AG10803 (cell line): ENCODE measurements at places on chromosomes 1 and 21.

DNA sequence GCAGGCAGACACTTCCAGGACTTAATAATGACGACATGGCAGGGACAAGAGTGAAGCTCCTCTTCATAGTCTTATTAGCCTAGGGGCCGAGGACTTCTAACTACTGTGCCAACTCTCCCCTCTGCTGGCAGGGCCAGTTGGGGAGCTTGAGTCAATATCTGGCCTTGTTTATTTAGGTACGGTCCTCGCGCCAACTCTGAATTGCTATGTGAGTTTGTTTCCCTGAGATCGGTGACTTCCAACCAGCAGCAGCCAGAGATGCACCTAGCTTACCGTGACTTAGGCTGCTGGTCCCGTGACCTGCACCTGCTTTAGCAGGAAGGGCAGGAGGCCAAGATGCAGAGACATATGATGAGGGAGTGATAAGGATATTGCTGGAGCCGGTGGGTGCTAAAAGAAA is 451.1 kb downstream of the PCP4 start:
- no peak for DNase-seq

- no peak for DNase-seq
Measured at GRCh38 chr1:152525080-152525641, 10.9 kb downstream of the CRCT1 start.

DNA sequence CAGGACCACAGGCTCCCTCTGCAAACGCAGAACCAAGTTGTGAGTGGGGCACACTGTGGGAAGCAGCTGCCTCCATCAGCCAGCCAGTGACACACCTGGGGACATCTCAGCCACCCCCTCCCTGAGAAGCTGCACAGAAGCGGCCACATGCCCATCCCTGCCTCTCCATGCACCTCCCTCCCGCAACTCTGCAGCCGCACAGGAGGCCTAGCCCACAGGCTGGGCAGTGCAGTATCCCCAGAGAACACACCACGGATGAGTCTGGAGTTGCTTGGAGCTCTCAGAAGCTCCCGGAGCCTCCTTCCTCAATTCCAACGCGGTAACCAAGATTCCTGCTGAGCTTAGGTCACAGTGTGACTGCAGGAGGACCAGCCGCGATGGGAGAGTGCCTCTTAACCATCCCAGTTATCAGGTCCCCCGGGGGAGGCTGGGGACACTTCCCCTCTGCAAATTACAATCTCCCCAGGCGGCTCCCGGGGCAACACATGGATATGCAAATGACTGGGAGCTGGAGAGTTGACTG is 1.2 kb upstream of the WNT3A start:
- no peak for DNase-seq

- DNase-seq, result peak; percentile 79
Measured at GRCh38 chr1:179034720-179035119, 9.0 kb downstream of the FAM20B start.

DNA sequence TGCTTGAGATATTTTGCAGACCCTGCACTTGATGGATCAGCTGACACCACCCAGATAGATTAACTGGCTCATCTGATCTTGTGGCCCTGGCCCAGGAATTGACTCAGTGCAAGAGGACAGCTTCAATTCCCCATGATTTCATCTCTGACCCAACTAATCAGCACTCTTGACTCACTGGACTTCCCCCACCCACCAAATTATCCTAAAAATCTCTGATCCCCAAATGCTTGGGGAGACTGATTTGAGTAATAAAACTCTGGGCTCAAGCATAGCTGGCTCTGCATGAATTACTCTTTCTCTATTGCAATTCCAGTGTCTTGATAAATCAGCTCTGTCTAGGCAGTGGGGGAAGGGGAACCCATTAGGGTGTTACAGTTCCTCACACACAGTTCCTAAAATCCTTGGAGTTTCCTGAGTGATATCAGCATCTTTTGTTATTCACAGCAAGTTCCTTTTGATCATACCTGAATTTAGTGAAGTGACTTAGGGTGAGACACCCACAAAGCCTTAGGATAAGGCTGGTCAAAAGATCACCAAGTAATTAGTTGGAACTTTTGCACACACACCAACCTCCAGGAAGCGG is 104.2 kb downstream of the COP1 start:
- DNase-seq, result peak; percentile 1

DNA sequence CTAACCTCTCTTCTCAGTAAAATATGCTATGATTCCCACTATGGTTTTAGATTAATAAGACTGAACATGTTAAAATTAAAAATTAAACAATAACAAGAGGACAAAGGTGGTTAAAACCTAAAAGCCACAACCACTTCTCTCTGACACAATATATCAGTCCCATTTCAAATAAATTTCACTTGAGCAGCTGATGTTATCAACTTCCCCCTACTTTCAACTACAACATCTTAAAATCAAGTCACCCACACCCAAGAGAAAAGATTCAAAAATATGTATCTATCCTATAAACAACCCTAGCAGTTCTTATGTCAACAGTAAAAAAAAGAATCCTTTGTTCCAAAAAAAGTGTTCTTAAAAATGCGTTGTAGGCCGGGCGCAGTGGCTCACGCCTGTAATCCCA is 7.5 kb downstream of the PUM1 start:
- DNase-seq, result no peak

DNA sequence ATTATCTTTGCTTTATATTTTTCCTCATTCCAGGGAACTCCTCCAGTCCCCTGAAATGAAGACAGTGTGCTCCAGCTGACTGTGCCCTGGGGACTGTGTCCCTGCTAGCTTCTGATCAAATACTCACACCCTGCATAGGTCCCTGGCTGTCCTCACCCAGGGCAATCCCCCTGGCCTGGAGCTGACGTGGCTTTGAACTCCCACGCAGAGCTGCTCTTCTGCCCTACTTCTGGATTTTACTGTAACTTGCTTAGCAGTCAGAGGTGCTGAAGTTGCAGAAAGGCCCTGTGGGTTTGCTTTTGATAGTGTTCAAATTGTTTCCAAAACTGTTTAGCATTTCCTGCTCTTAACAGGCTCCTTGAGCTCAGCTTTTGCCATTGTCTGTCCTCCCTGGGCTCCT is 186.5 kb downstream of the FASLG start:
- DNase-seq, result peak; percentile 16

- DNase-seq, result no peak
Measured at GRCh38 chr1:6761196-6761737, 24.0 kb upstream of the CAMTA1 start.

- no peak for DNase-seq
Measured at GRCh38 chr1:183210681-183211080, 24.6 kb downstream of the LAMC2 start.

GRCh38 chr21:14685568-14685967 is 139.5 kb upstream of the SAMSN1 start:
- no peak for DNase-seq

GRCh38 chr1:4512636-4513035 is 141.8 kb upstream of the AJAP1 start:
- DNase-seq, result no peak

- no peak for DNase-seq
Measured at GRCh38 chr1:223227486-223228196, 84.6 kb upstream of the TLR5 start.

DNA sequence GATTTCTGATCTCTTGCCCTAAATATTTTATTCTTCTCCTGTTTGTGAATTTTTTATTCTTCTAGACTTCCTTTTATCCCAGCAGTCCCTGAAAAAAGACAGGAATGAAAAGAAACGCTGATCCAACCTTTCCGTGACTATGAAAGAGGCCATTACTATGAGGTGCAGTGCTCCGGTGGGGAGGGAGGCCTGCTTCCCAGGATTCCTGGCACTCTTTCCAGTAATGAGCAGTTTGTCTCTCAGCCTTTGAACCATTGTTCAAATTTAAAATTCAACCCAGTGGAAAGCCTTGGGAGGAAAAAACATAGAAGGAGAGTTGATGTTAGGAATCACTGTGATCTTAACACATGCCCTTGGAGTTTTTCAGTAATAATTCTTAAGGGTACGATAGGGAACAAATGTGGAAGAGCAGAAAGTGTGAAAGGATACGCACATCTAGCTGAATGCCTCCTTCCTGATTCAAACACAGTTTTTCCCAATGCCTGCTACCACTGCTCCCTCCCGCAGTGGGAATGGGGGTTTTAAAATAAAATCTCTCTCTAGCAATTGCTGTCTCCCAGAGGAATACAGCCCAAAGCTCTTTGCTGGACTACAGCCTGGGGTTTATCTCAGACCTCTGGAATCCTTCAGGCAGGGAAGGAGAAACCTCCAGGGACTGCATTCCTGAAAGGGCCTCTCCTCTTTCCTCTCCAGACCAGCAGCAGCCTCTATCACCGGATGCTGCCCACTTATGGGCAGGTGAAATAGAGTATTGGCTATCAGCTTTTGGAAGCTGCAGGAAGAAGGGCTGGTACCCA is 6.1 kb downstream of the IER5 start:
- DNase-seq, result peak; percentile 97

GRCh38 chr1:199590708-199591107 is 436.8 kb upstream of the NR5A2 start:
- DNase-seq, result no peak

DNA sequence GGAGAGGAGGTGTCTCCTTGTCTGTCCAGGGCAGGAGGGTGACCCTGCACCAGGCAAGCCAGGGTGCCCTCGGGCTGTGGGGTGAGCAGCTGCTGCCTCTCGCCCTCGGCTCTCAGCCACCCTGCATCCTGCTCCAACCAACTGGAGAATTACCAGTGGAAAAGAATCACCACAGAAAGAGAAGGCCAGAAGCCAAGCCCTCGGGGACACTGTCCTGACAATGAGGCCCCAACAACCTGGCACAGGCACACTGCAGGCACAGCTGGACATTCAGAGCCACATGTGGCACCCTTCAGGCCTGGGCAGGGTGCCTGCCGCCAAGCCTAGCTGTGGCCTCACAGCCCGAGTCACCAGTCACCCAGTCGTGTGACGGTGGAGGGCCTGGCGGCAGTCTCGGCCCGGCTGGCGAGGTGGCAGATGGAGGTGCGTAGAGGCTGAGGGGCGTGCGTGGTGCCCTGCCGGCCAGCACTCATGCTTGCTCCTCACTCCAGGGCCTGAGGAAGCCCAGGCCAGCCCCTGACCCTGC is 12.0 kb downstream of the MEGF6 start:
- DNase-seq, result no peak

- no peak for DNase-seq
Measured at GRCh38 chr1:82948386-82948785, 1050.5 kb downstream of the TTLL7 start.

- peak; percentile 81 for DNase-seq
Measured at GRCh38 chr1:7491109-7491817, 279.8 kb upstream of the VAMP3 start.

- peak; percentile 65 for DNase-seq
Measured at GRCh38 chr1:212613440-212614335, 5.1 kb downstream of the ATF3 start.

DNA sequence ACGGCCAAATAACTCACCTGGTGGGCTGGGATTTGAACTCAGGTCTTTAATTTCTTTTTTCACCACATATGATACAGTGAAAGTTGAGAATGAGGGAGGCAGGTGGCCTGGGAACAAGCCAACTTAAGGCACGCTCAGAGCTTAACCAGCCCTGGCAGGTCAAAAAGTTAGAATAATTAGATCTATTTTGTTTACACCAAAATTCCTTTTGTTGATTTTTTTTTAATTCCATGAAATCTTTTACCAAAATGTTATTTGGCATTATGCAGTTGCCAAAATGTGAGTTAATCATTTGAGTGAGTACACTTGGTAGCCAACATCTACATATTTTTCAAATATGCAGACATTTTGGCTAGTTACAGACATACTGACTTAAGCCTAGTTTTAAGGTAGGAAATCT is 36.8 kb downstream of the LHX8 start:
- DNase-seq, result no peak

DNA sequence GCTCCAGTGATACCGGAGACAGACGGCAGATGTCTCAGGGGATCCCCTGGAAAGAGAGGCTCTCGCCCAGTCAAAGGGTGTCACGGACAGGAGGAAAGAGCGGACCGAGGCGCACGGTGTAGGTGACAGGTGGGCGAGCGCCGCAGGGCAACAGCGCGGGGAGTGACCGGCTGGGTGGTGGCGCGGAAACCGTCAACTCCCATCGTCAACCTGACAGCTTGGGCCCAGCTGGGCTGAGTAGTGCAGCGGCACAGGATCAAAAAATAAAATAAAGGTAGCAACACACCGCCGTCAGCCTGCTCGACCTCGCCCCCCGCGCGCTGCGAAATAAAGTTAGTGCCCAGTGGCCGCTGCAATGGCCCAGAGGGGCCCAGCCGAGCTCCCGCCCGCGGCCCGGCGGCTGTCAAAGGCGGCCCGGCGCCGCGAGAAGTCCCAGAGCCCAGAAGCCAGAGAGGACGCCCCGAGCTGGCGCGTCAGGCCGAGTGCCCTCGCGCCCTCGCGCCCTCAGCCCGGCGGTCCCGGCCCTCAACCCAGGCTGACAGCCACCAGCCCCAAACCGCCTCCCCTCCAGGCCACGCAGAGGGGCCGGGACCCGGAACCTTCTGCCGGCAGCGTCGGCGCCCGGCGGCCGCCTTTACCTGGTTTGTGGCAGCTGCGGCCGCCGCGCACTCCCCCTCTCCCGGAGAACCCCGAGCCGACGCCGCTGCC is at the start of gene LYST:
Gene LYST, minus strand, starts transcription at position 702 of the 708 bp plus-strand sequence. CDS start 36,489 bp downstream, outside the sequence.
- DNase-seq, result peak; percentile 55

DNA sequence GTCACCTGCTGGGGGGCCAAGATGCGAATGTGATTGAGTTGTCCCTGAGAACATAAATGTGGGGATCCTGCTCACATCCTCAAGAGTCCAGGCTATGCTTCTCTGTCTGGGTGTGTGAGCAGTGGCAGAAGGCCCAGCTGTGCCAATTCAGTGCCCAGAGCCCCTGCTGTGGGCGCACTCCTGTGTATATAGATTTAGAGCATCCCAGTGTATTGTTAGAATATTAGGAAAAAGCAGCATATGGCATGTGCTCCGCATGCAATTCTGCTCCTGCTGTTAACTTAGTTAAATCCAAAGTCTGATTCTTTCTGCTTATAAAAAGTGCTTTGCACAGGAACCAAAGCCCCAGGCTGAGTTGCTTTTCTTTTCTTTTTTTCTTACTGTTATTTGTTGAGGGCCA is 37.8 kb downstream of the FAM78B start:
- no peak for DNase-seq

DNA sequence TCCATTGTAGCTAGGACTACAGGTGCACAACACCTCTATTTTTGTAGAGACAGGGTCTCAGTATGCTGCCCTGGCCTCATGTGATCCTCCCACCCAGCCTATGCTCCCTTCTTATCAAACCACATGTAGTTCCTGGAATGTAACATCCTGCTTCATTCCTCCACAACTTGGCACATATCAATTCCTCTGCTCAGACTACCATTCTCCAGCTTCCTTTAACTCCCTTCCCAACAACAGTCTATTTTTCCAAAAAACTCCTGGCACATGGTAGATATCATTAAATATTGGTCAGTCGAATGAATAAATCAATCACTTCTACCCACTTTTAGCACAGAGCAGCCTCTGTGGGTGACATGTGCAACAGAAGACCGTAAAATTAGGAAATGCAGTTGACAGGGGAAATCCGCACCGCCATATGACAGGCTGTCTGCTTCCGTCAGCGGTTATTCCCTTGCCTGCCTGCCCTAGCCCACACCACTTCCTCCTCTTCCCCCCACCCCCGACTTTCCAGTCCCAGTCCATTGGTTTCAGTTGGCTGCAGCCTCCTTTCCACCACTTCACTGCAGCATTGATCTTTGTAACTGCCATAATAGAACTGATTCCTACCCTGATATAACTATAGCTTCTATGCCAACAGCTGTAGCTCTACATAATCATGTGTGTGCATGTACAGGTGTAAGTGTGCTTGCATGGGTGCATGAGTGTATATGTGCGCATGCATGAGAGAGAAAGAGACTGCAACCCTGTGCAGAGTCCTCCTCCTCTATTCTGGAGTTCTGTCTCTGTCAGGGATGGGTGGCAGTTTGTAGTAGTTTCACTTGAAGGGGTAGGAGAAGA is 6.8 kb upstream of the AKR1A1 start:
- DNase-seq, result no peak
